ENCODE measurements at places on chromosomes 11 and 22.
A peak's percentile ranks its signal among the peaks of the same experiment; 100 is the strongest.

DNA sequence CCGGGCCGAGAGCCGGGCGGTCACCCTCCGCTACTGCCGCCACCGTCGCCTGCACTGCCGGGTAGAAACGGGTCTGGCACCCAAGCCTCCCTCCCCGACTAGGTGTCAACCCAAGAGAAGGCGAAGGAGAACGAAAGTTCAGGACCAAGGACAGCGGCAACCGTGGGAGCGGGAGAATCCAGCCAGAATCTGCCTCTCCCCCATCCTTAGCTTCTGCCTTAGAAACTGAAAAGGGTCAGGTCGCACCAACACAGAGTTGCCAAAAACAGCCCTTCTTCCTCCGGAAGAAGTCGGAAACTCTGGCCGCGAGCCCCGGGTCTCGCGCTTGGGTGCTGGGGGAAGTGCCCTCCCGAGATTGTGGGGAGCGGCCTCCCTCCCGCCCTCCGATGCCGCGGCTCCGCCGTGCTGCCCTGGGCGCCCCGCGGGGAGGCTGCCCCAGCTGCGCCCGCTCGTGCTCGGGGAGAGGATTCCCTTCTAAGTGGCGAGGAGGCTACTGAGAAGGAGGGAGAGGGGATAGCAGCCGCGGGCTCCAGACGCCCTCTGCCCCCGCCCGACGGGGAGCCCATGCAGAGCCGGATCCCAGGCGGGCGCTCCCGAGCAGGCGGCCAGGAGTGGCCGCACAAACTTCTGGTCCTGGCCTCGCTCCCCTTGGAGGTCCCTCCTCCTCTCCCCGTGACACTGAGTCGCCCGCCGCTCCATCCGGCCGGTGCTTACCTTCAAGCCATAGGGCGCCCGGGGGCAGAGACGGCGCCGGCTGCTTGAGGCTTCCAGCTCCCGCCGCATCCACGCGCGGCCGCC is 637 bp downstream of the DRD2 start:
- DNase-seq = peak; percentile 95

GRCh38 chr11:12769834-12770345 is 95.7 kb downstream of the TEAD1 start:
- DNase-seq = no peak

DNA sequence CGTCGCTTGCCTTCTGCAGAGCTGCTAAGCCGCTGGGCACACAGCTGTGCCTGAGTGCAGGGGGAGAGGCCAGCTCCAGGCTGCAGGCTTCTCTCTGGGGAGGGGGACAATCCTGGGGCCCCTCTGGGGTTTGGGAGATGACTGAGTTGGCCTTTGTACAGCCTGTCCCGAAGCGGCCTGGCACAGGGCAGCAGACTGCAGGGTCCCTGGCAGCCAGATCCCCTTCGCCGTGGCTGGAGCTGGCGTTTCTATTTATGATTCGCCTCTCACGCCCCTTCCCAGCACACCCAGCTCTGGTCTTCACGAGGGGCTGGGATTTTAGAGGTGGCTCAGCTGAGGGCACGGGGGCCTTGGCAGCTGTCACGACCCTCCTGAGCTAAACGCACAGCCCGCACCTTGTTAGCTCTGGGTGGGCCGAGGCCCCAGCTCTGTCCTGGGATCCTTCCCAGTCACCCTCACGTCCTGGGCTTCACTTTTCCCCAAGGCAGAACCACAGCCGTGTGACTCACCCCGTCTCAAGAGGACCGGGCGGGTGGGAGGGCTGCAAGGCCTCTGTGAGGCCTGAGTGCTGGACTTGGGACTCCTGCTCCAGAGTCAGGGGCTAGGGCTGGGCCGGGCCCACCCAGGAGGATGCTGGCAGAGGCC is 18.4 kb downstream of the OSBPL5 start:
- DNase-seq = no peak

DNA sequence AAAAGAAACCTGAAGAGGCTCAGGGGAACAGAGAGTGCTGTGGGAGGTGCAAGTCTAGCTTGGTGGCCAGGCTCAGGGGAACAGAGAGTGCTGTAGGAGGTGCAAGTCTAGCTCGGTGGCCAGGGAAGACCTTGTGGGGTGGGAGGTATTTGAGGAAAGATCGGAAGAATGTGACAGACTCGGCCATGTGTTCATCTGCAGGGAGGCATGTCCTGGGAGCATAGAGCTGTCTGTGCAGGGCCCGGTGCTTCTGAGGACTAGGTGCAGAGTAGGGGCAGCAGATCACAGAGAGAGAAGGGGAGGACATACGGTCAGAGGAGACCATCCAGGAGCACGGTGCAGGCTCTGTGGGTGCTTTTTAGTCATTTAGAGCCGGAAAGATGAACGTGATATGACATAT is 10.8 kb downstream of the IFITM10 start:
- DNase-seq = no peak

DNA sequence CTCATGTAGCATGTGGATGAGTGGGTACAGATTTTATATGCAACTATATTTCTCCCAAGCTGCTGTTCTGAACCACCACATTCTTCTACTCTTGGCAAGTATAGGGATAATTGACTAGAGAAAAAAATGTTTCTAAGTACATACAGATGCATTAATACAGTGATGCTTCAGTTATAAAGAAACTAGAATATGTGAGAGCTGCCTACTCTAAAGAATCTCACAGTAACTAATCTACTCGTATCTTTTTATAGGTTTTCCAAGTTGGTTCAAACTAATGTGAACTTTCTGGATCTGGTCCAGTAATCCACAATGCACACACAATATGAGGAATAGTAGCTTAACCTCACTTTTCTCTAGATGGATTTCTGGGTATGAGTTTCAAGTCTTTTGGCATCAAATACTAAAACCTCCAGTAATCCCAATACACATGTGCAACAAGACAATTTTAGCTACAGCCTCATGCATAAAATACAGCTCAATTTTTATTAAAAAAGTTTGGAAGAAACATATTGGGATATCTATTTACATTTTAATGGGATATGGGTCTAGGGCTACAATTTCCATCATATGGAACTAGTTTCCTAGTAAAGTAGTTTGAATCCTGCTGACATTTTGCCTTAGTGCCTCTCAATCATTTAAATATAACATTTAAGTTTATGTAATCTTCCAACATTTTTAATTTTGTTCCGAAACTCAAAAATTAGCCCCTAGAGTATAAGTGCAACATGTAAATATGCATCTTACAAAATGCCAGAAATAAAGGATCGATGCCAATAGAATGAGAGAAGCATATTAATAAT is 2209.7 kb downstream of the LRRC4C start:
- no peak for DNase-seq

GRCh38 chr22:29254286-29254660 is 13.5 kb downstream of the RHBDD3 start:
- DNase-seq = no peak

- DNase-seq = no peak
These were observed 25.5 kb downstream of the GNAZ start for GRCh38 chr22:23095733-23096342.

GRCh38 chr11:128894685-128895084 is 3.5 kb downstream of the KCNJ5 start:
- no peak for DNase-seq

DNA sequence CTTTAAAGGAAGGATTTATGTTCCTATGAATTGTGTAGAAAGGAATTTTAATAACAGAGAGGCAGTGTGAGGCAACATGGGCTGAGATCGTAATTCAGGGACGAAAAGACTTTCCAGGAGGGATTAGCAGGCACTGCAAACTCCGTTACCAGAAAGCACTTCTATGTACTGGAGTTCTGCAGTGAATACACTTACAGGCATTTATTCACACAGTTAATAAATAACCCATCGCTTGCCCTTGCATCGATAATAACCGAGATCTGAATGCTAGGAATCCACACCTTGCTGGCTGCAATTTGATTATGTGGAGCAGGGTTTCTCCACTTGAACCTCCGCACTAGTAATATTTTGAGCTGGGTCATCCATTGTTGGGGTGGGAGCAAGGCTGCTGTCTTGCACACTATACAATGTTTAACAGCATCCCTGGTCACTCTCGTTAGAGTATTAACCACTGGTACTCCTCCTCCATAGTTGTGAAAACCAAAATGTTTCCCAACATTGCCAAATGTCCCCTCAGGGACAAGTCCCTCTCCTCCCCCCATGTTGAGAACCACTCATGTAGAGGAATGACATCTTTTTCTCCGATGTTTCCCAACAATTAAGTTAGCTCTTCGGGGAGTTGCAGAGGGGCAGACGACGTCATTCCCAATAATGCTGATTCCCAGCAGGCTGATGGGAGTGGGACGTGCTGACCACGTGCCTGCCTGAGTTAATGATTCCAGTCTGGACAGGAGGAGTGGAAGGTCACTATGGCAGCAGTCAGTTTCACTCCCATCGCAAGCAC is 99.5 kb downstream of the SNX19 start:
- DNase-seq = no peak

DNA sequence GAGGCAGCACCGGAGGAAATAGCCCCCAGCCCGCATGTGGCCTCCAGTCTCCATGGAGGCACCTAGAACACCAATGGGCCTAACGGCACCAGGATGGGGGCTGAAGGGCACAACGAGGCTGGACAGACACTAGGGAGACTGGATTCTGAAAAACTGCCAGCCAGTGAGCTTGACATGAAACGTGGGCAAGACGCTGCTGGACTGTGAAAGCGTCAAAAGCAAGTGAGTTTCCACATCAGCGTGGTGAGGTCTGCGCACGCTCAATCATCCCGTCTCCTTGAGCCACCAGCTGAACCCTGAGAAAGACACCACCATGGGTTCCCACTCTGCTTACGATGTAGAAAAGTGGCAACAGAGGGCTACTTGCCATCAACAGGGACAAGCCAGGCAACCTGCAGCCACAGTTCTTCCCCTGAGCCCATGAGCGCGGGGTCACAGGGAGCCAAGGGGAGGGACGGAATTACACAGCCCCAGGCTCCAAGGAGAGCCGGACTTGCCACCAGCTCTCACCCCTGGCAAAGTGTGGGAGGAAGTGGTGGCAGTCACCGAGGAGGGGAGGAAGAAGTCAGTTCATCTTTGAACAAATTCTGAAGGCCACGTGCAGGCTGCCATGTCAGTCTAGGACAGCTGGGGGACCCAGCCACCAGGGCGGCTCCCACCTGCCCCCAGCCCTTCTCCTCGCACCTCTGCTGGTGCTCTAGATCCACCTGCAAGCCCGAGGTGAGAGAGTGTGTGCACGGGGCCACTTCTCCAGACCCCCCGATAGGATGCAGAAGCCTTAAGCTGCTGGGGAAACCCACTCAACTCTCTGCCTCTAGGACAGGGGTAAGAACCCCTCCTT is 131.1 kb downstream of the MPPED1 start:
- no peak for DNase-seq

GRCh38 chr11:107882095-107882820 is 23.7 kb upstream of the SLC35F2 start:
- DNase-seq = no peak

DNA sequence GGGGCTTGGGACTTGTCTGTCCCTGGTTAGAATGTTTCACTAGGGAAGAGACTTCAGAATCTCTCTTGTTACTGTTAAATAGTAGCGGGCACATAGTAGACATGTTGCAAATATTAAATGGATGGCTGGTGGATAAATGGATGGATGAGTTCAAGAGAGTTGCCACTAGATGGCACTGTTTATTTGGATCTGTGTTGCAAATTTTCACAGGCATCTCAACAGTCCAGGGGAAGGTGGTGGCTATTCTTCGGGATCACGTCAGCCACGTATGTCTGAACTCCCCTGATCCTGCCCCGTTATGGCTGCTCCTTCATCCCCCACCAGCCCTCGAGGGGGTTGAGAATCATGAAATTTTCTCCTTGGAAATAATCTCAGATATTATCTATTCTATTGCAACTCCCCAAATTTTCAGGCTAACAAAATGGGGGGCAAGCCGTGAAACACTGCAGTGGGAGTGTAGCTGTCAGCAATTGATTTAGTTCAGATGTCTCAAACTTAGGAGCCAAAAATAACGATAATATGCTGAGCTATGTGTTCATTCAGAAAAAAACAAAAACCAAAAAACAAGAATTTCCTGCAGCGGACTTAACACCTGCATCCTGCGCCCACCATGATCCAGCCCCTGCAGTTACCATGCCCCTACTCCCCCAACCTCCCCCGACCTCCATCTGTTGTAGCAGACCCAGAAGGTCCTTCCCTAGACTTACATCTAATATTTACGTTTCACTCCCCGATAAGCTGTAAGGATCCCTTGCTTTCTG is 29.1 kb upstream of the BIRC3 start:
- peak; percentile 74 for DNase-seq
